RPMI8226 (cell line): ENCODE measurements at places on chromosomes 5 and 9.

- no peak for DNase-seq
These were observed 78.4 kb downstream of the ZNF354C start for GRCh38 chr5:179138568-179138925.

DNA sequence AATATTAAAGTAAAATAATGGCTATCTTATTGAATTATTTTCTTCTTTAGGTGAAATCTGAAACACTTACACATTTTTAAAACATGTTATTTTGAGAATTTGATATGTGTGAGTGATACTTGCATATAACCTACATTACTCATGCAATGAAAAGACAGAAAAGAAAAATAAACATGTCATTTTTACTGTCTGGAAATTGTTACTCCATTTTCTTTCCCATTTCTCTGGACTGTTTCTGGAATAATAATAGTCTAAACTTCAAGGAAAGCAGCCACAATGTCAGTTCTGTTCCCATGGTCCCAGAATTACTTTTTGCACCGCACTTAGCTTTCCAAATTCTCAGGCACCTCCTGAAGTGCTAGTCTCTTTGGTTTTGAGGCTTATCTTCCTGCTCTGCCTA lies 145.5 kb downstream of the PRR16 start:
- DNase-seq: no peak

- DNase-seq: no peak
These were observed 75.3 kb downstream of the FBXW11 start for GRCh38 chr5:171931163-171931562.

DNA sequence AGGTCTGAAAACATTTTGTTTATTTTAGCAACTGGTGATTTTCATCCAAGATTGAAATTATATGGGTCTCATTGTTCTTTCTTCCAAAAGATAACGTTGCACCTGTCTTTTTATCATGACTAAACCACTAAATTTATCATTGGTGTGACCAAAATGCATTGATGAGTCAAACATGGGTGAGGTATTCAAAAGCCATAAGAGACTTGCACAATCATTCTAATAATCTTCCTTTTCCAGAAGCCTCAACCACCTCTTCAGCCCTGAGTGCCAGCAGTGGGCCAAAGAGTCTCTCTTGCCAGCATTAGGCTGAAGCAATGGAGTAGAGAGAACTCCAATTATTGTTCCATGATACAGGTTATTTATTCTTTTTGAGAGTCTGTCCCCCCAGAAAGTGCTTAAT lies 198.9 kb downstream of the LURAP1L start:
- DNase-seq: no peak

DNA sequence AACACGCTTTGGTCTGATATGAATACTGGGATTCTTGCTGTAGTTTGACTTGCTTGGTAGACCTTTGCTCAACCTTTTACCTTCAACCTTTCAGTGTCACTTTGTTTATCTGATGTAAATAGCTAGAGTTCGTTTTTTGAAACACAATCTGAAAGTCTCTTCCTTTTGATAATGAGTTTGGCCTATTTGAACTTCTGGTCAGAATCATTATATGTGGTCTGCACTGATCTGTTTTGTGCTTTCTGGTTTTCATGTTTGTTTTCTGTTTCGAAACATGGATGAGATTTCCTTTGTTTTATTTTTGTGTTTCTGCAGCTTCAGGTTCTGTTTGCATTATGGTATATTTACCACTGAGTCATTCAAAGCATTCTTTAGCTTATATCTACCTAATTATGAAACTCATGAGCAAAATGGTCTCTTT lies 217.5 kb downstream of the GABBR2 start:
- no peak for DNase-seq

DNA sequence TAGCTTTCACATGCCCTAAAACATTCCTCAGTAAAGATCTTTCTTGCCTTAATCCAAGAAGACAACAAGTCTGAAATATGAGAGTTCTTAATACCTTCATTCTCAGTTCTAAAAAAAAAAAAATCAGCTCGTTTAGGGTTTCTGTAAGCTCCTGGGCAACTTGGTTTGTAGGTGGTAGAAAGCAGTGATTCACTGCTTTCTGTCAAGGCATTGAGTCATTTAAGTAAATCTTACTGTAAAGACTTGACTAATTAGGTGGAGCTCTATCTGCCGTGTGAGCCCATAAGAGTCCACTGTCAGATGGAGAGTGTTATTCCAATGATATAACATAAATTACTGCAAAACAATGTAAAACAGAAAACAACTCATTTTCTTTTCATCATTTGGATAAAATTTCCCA lies 56.1 kb upstream of the MAST4 start:
- no peak for DNase-seq

DNA sequence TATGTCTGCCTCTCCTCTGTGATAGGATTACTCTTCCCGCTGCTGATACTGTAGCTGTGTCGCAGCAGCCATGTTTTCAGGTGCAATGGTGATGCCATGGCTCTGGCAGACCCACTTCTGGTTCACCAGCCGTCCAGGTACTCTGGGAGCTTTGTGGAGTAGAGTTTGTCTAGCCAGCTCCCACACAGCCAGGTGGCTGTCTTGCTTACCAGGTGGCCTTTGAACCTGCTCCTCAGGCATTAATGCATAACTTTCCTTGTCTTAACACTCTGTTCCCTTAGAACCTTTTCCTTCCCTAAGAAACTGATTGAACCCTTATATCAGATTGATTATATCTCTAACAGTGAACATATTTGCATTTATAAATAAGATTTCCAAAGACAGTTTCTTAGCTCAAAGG lies 42.2 kb downstream of the F2RL2 start:
- DNase-seq: no peak
